ENCODE measurements at places on chromosomes 11 and 22. TPM values are rescaled to one million over a fixed set of nuclear protein-coding genes. Genes with fewer than 3 reads are reported as not detected.

DNA sequence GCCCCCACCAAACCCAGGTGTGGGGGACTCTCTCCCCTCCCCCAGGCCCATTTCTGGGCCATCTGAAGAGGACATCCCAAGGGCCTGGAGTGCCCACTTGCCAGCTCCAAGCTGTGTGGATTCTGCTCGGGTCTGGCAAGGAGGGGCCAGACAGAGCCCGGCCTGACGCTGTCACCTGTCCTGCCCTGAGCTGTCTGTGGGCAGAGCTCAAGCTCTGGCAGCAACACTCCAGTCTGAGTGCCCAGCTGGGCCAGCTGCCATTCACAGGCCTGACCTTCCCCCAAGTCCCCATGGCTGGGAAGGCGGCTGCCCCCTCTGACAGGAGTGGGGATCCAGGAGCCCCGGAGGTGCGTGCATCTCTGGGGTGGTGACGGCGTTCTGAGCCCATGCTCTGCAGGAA is 6.2 kb upstream of the PIM3 start:
- no peak for DNase-seq

GRCh38 chr11:74776546-74776945 is 27.9 kb downstream of the RNF169 start:
- no peak for DNase-seq

- no peak for DNase-seq
These were observed 139.2 kb downstream of the CCDC81 start for GRCh38 chr11:86513746-86514373.

DNA sequence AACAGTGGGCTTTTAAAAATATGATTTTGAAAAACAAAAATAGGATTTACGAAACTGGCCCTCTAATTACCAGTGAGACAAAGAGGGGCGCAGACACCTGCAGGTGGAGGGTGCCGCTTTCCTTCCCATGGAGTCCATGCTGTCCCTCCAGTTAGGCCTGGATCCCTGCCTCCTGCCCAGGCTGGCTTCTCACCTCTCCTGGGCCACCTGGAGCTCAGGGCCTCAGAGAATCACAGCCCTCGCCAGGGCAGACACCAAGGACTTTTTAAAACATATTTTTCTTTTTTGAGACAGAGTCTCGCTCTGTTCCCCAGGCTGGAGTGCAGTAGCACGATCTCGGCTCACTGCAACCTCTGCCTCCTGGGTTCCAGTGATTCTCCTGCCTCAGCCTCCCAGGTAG is 1437.2 kb downstream of the TBC1D22A start:
- DNase-seq = no peak

The WNT11 gene
- polyA plus RNA-seq = 0.36 TPM

DNA sequence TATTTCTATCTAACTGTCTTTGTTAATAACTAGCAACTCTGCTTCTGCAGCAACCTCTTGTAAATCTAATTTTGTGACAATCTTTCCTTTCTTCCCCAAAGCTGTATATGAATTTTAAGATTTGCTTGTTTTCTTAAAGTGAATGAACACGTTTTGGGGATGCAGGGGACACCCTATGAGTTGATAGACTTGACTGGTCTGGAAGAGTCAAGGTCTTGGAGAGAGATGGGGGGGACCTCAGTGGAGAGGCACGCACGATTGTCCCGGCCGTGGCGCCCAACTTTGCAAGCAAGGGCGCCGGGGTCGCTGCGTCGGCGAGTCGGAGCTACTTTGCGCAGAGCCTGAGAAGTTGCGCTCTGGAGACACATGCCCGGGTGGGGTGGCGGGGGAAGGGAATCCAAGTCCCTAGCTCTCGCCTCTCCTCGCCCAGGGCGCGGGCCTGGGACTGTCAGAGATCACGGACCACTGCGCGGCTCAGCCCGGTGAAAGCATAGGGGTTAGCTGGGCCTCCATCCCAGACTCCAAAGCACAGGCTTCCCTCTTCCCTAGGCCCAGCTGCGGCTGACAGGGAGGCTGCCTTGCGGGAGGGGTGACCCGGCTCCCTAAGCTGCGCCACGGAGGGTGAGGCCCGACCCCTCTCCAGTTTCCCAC is 854 bp downstream of the ABCC8 start:
- DNase-seq = no peak

The RFPL3 gene
- polyA plus RNA-seq = not detected

GRCh38 chr11:120178561-120179056 is 32.2 kb upstream of the OAF start:
- DNase-seq = no peak

GRCh38 chr22:19800761-19801244 is 40.2 kb downstream of the TBX1 start:
- peak; percentile 39 for DNase-seq

DNA sequence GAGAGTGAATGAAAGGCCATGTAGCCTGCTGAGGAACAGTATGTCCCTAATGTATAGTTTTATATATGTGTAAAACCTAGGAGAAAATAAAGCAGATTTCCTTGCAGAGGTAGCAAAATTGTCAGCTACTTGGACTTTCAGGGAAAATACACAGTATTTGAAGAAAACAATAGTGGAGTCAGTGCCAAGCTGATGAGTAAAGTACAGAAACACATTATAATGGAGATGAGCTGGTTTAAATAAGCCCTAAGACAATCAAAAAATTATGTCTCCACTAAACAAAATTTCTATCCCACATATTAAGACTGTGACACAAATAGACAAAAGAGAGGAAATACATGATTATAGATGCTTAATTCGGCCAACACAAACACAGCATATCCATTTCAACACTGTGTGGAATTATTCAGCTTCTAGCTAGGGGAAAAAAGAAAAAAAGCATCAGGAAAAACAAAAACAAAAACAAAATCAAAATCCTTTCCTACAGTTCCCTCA is 75.9 kb downstream of the MAML2 start:
- DNase-seq = no peak

GRCh38 chr11:3087373-3087772 is 30.1 kb upstream of the CARS1 start:
- DNase-seq = no peak

The BEST1 gene
- polyA plus RNA-seq = 0.98 TPM

The ART1 gene
- not detected for polyA plus RNA-seq

- no peak for DNase-seq
These were observed 66.4 kb downstream of the SVIP start for GRCh38 chr11:22763166-22763565.

DNA sequence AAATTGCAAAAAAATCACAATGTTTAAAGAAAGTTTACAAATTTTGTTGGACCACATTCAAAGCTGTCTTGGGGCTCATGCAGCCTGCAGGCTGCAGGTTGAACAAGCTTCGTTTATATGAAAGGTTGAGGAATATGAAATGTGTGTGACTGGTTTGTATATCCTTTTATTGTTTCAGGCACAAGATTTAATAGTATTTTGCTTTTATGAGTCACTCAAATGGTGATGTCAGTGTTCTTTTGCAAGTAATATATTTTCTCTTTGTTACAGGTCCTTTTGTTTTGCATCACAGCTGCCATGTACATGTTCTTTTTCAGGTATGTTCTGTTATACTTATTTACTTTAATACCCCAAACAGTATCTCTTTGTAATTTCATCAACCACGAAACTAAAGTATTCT is 198.6 kb downstream of the TMEM135 start:
- DNase-seq = no peak

The SLC25A17 gene
- 20.3 TPM for polyA plus RNA-seq

DNA sequence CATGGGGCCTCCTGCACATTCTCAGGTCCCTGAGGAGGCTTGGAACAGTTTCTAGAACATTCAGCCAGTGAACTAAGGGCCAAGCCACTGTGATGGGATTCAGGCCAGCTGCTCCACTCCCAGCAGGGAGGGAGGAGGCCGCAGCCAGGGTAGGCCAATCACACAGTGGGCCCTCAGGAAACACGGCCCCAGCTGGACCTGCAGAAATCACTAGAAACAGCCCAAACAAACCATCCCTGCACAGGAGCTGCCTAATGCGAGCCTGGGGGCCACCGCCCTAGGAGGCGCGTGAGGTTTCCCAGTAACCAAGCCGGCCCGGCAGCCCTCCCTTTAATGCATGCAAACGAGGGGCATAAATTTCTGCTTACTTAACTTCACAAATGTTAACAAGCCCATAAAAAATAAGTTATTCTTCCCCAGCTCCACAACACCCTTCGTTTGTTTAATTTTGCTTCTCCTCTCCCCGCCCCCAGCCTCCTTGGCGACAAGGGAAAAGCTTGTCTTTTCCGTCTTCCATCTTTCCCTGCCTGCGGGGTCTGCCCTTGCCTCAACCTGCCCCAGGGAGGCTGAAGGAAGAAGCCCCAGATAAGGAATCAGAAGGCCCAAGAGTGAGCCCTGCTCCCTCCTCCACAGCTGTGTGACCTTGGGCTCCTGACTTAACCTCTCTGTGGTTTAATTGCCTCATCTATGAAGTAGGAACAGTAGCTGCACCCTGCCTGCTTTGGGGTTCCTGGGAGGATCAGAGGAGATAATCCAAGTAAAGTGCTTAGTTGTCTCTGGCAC is 25.7 kb downstream of the ELFN2 start:
- no peak for DNase-seq

DNA sequence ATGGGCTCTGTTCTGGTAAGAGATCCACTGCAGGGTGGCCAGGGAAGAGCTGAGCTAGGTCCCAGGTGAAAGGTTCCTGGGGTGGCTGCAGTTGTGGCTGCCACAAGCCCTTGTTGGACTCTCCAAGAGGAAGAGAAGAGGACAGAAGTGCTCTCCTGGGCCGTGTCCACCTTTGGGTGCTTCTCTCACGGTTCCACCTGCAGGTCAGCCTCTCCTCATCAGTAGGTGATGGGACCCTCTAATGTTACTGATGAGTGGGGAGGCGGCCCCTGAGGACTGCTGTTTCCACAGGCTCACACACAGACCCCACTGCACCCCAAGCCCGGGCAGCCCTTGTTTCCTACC is 804.9 kb downstream of the BRD1 start:
- DNase-seq = no peak

The C1QTNF5 gene
- polyA plus RNA-seq = not detected

DNA sequence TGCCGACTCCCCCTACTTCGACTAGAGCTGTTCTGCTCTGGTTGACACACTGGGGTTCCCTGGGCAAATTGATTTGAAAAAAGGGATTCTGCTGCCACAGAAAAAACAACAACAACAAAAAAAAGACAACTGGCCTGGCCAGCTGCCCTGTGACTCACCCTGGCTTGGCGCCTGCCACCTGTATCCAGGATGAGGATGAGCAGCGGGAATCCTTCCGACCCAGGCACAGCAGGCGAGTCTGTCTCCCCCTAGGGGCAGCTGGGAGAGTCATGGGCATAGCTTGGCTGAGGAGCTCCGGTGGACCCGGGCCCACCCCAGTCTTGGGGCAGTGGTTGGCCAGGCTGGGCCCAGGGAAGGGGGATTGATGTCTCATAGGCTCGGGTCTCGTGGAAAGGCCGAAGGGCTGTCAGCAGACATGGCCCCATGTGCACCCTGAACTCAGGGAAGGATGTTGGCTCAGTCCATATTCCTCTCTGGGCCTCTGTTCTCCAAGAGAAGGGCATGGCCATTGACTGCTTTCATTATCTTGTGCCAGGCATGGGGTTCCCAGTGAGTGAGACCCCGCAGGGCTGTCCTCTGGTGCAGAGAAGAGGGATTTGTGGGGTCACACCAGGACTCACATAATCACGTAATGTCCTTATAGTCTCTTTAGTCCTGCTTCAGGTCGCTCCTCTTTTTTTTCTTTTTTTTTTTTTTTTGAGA is 10.4 kb upstream of the SUN2 start:
- peak; percentile 90 for DNase-seq

DNA sequence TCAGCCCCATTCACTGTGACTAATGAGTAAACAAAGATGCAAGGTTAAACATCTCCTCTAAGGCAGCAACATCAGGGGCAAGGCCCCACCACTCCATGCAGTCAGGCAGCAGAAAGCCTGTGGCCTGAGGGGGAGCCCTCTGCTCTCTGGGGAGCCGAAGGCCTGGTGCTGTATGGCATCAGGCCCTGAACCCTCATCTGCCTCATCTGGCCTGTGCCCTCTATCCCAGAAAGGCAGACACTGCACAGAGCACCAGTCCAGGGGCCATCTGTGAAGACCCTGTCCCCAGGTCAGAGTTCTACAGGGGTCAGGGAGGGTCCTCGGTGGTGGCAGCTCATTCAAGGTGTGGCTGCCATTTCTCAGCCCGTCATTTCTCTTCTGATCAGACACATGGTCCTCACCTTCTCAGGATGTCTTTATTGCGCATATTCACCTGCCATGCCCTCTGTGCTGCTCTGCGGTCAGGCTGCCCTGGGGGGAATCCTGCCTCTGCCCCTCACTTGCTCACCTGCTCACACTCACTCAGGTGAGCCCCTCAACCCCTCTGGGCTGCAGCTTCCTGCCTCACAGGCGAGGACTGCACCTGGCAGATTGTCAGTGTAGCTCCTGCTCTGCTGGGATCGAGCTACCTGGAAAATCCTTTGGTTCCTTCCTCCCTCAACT is 103.1 kb upstream of the PITPNB start:
- DNase-seq = no peak

DNA sequence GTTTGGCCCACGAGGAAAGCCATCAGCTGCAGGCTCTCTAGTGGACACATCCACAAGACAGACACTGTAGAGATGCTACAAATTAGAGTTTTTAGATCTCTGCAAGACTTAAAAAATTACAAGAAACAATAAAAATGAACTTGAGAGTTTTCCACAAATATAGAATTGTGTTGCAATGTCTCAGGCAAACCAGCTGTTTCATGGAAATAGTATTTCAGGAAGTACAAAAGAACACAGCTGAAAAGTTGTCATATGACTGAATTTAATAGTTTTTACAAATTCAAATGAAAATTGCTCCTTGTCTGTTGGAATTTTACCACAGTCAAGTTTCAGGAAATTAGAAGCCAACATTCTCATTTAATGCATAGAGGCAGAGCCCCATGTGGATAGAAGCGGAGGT is 184.5 kb upstream of the PITPNB start:
- DNase-seq = no peak

GRCh38 chr22:37643225-37643847 is 3.9 kb downstream of the SH3BP1 start:
- DNase-seq = peak; percentile 78

DNA sequence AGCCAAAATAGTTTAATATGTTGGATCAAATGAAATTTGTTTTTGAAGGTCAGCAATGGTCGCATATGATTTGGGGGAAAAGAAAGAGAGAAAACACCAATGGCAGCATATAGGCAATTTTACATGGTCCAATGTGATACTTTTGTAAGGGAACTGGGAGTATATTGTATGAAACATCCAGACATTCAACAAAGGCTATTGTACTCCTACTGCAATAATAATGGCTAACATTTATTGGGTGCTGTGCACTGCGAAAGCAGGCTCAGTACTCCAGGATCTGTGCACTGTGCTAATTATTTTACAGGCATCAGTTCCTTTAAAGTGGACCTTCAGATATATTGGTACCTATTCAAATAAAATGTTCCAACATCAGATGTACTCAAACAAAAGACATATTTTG is 5.9 kb upstream of the OR10V1 start:
- no peak for DNase-seq

- no peak for DNase-seq
These were observed 46.0 kb downstream of the CELF1 start for GRCh38 chr11:47506795-47507562.

DNA sequence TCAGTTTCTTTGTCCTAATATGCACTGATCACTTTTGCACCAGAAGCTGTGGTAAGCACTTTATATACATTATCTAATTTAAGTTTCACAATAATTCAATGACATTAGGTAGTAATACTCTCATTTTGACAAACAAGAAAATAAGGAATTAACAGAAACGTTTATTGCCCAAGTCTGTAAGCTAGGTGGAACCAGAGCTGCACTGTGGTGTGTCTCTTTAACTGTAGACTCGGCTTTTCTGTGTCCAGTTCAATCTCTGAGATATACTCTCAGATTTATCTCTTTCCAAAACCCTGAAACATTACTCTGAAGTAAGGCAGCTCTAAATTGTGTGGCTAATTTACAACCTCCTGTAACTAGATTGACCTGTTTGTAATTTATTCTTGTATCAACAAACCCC is 101.1 kb downstream of the MUC15 start:
- DNase-seq = no peak

The TM7SF2 gene
- polyA plus RNA-seq = 6.9 TPM

The OTOG gene
- polyA plus RNA-seq = not detected

The POGLUT3 gene
- polyA plus RNA-seq = 15.3 TPM

Measured in A549 (cell line).